ENCODE measurements at places on chromosomes 2 and 18. TPM values are rescaled to one million over a fixed set of nuclear protein-coding genes. Genes with fewer than 3 reads are reported as not detected.

Gene C18orf32
- 78.6 TPM for total RNA-seq

Gene NEUROD1
- total RNA-seq = not detected

Gene HOXD3
- total RNA-seq = not detected

Gene CLEC4F
- 0.20 TPM for total RNA-seq

Gene STAT4
- 4.4 TPM for total RNA-seq

Gene STK25
- total RNA-seq = 125 TPM

Gene RAB27B
- 66.6 TPM for total RNA-seq

Gene MYO5B
- 23.8 TPM for total RNA-seq

Gene TUBA3E
- total RNA-seq = not detected

Gene CD8B2
- total RNA-seq = 0.10 TPM

Gene STARD6
- total RNA-seq = not detected

Gene FBXO48
- 1.5 TPM for total RNA-seq

Gene CTAGE1
- not detected for total RNA-seq

Gene COX7A2L
- total RNA-seq = 80.0 TPM

Gene SLC1A4
- total RNA-seq = 16.9 TPM

Gene GPR75
- 1.3 TPM for total RNA-seq

Gene PIEZO2
- 77.7 TPM for total RNA-seq

Gene PLEKHH2
- 29.1 TPM for total RNA-seq

Gene CNGA3
- total RNA-seq = not detected

Gene KCTD18
- total RNA-seq = 13.8 TPM

Gene GPR39
- total RNA-seq = 24.4 TPM

Gene IL1RL2
- total RNA-seq = 2.5 TPM

Gene DNAH7
- 4.9 TPM for total RNA-seq

Gene GALR1
- total RNA-seq = not detected

Gene KLHL41
- total RNA-seq = 1.5 TPM

Gene FER1L5
- 0.35 TPM for total RNA-seq

Gene ADRA2B
- 0.34 TPM for total RNA-seq

Gene C2orf80
- not detected for total RNA-seq

Gene AQP12A
- not detected for total RNA-seq

Gene TBR1
- 0.08 TPM for total RNA-seq

Gene GPR35
- total RNA-seq = 1.1 TPM

Gene BMP10
- total RNA-seq = not detected

Gene TMEM198
- total RNA-seq = 2.9 TPM

Gene EVA1A
- 54.7 TPM for total RNA-seq

Gene EMX1
- total RNA-seq = not detected

Gene AMMECR1L
- total RNA-seq = 13.6 TPM

Gene CYRIA
- total RNA-seq = 21.3 TPM

Gene PUS10
- 14.2 TPM for total RNA-seq

Gene PLGLB2
- total RNA-seq = 1.2 TPM

Gene CHRND
- not detected for total RNA-seq

Gene OBSL1
- total RNA-seq = 43.4 TPM

Gene MROH2A
- not detected for total RNA-seq

Gene FBXO41
- total RNA-seq = 3.5 TPM

Gene MTLN
- 57.0 TPM for total RNA-seq

Gene CCBE1
- total RNA-seq = 34.4 TPM

Gene MTCL1
- 7.3 TPM for total RNA-seq

Measured in left lung (tissue), 14 donors.